Renal cortical epithelial cell (primary cell): ENCODE measurements at places on chromosomes 5 and 9. TPM values are rescaled to one million over a fixed set of nuclear protein-coding genes. Genes with fewer than 3 reads are reported as not detected.

The LCN1 gene
- not detected in 2 replicates for total RNA-seq

The SHLD3 gene
- total RNA-seq, result 5.4 and 6.1 TPM in 2 replicates

GRCh38 chr5:131953969-131954368 is 8.5 kb upstream of the MEIKIN start:
- DNase-seq, result no peak

DNA sequence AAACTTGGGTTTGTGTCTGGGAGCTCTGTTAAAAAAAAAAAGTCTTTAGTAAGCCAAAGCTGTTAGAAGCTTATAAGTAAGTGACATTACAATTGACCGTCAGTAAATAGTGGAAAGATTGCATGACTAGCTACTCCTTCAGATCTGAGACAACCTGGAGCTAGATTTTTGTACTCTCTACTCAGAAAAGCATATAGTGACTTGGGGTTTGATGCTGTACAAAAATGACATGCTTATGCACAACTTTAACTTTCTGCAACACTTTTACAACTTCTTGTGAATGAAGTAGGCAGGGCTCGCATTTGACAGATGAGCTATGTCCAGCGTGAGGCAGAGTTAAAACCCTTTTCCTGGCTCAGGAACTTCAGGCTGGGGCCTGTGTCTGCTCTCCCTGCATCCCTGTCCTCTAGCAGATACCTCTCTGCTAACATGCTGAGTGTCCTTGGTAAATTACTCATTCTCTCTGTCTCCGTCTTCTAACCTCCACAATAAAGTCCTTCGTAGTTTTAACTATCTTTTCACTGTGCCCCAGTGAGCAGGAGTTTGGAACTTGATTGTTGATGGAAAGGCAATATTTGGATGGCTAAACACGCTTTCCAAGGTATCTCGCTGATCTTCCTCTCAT is 471 bp upstream of the GHR start:
- no peak for DNase-seq

The ZSWIM6 gene
- total RNA-seq, result 11.6 and 20.7 TPM in 2 replicates

GRCh38 chr5:170145462-170145861 is 39.8 kb downstream of the FOXI1 start:
- no peak for DNase-seq

GRCh38 chr5:42392917-42393316 is 30.3 kb upstream of the GHR start:
- no peak for DNase-seq

DNA sequence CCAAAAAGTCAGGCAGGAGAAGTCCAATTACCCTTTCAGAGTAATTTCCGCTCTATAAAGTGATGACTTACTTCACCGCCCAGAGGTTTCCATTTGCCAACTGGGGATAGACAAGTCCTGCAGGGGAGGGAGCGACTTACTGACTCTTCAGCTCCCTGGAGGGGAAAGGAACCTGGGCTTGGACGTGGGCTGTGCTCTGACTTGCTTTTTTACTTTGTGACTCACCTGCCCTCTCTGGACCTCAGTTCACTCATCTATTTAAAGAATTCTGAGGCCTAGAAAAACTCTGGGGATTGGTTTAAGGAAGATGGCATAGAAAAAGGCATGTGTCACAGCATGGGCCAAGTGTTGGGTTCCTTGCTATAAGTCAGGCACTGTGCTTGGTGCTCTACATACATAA is 180.4 kb upstream of the TRIM32 start:
- DNase-seq, result peak; percentile 72

GRCh38 chr5:55903121-55903701 is 52.1 kb downstream of the IL31RA start:
- DNase-seq, result no peak

DNA sequence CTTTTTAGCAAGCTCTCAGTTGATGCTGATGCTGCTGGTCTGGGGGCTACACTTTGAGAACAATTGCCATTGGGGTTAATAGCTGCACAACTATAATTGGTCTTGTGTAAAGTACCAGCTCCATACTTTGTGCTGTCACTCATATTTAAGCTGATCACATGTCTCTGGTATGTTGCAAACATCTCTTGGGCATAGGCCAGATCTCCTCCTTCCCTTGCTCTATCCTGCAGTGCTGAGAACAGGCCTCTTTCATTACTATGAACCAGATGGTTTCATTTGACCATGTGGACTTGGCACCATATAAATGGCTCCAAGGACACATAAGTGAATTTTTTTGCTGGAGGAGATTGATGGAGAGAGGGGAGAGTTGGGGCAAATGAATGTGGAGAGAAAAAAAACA is 48.4 kb downstream of the DMRT2 start:
- DNase-seq, result no peak

DNA sequence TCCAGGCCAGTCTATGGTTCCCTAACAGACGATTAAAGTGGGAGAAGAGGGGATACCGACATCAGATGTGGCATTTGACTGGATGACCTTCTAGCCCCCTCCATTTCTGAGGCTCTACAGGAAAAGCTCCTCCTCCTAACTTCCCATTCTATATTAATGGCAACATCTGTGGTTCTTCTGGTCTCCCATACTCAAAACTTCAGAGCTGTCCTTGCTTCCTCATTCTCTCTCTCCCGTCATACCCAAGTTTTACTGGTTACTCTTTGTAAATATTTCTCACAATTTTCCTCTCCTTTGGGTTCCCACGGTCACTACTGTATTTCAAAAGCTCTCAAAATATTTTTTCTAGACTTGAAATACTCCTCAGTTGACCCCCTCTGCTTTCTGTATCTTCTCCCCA is 36.0 kb upstream of the IL7R start:
- no peak for DNase-seq

DNA sequence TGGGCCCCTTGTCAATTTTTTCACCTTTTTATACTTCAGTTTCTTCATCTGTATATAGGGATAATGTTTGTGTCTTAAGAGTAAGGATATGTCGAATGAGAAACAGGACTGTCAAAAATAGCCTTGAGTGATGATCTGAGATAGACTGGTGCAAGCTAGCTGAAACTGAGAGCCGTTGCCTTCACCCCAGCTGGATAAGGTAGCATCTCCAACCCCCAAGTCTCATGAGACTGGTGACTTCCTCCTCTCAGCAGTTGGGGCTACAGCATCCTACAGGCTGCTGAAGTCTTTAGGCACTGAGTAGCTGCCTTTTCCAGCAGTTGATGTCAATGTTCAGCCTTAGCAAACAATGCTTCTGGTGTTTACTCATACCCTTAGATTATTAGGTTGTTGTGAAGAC is 330.2 kb downstream of the OSTF1 start:
- no peak for DNase-seq

The AMBP gene
- 3.1 and 9.4 TPM in 2 replicates for total RNA-seq

- DNase-seq, result peak; percentile 85
Measured at GRCh38 chr5:181170996-181171395, 23.6 kb downstream of the OR2V2 start.

DNA sequence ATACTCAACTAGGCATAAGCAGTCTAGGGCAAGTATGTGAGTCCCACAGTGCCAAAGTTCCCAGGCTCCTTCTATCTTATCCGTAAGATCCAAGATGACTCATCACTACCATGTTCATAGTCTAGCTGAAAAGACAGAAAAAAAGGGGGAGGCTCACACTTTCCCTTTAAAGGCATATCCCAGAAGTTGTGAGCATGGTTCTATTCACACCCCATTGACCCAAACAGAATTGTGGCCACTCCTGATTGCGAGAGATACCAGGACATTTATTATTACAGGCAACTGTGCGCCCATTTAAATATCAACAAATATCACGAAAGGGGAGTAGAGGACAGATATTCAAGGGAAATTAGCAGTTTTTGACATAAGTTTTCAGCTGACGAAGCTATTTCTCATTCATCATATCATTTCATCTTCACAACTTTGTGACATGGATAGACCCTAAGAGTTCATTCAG is 8.1 kb upstream of the PFDN1 start:
- peak; percentile 92 for DNase-seq

GRCh38 chr5:137700282-137700680 is 35.6 kb downstream of the KLHL3 start:
- no peak for DNase-seq

The SLC28A3 gene
- 0.15 and 0.69 TPM in 2 replicates for total RNA-seq

The IL9 gene
- not detected in 2 replicates for total RNA-seq

GRCh38 chr5:132445930-132446329 is 44.6 kb downstream of the IRF1 start:
- peak; percentile 55 for DNase-seq

GRCh38 chr5:18393565-18394442 is 759.5 kb downstream of the TAF11L14 start:
- peak; percentile 36 for DNase-seq

The LMX1B gene
- total RNA-seq, result 0.17 TPM in 1 of 2 replicates, not detected in the other

GRCh38 chr5:80225934-80226326 is 29.9 kb downstream of the SERINC5 start:
- no peak for DNase-seq

DNA sequence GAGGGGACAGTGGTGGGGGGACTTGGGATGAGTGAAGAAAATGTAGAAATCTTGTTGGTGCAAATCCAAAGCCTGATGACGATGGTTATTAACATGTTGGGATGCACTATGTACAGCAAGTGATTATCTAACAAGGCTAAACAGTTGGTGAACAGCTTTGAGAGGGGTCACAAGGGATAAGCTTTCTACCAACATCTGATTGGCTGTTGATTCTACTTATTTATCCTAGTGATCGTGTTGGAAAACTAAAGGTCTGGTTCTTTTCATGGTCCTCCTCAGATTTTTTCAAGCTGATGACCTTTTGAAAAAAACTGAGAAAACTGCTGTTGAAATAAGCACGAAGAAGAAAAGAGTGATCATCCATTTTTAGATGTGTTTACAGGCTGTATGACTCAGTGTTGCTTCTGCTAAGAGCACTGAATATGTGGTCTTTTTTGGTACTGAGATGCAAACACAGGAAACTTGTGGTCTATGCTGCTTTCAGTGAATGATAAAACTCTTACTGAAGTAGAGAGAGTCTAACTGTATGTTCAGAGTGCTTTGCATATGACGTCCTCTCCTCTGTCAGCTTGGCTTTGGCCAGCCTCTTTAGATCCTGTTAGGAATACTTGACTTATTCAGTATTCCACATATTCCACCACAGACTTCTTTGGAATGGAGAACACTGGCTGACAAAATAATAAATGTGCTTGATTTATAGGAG is 174.8 kb downstream of the SLF1 start:
- peak; percentile 6 for DNase-seq

DNA sequence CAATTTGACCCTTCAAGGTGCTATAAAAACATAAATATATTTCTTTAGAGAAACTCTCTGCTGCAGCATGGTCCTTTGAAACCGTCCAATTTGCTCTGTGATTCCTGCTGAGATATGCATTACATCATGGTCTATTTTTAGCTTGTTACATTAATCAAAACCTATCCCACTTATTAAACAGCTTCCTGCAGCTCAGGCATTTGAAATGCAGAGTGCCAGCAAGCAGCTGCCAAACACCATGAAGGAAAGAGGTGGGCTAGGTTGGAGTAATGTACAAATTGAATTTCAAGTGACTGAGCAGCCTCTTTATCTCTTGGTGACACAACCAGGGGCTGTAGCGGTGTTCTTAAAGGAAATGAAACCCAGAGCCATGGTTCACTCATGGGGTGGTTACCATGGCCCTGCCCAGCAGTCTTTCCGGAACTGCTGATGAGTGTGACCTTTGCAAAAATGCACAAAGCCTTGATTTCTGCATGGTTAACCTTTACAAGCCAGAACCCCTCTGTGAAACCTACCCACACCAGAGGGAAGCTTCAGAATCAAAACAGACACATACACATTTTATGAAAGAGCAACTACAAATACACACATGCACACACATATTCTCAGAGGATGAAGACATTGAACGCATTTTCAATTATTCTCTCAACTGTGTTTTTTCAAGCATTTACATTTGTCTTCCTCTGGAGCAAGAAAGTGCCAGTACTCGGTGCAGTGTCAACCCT is 155.8 kb upstream of the ZNF608 start:
- peak; percentile 59 for DNase-seq

The MRPL22 gene
- total RNA-seq, result 17.6 and 36.6 TPM in 2 replicates

DNA sequence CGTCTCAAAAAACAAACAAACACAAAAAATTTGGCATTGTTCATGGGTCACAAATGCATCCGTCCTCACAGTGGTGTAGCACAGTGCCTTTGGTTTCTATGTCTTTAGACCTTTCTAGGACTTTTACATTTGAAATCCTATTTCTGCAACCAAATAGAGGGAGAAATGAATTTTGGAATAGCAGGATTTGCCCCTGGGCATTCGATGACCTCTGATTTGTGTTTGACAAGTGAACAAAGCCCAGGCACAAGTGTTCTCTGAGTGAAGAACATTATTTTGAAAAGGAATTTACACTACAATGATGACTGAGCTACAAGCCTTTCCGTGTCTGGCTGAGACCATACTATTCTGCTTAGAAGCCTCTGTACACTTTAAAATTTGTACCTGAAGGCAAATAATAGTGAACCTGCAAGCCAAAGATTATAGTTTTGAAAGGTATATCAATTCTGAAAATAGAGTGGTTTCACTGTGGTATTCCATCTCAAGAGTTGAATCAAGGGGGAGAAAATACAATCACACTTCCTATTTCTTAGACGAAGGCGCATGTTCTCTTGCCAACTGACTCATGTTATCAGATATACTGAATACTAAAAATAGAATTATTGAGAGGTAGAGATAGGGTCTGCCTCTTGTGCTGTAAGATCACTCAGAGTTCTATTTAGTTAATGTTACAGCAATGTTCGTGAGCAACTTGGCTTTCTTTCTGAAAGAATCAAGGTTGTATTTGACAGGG is 297.6 kb downstream of the KDM4C start:
- DNase-seq, result no peak

The MEGF10 gene
- 0.10 TPM in 1 of 2 replicates, not detected in the other for total RNA-seq

The CDX1 gene
- not detected in 2 replicates for total RNA-seq

The RHOBTB3 gene
- 97.9 and 183 TPM in 2 replicates for total RNA-seq

GRCh38 chr5:156363861-156364260 is 36.9 kb downstream of the SGCD start:
- no peak for DNase-seq

- DNase-seq, result no peak
Measured at GRCh38 chr5:14281746-14282181, 138.6 kb downstream of the TRIO start.

DNA sequence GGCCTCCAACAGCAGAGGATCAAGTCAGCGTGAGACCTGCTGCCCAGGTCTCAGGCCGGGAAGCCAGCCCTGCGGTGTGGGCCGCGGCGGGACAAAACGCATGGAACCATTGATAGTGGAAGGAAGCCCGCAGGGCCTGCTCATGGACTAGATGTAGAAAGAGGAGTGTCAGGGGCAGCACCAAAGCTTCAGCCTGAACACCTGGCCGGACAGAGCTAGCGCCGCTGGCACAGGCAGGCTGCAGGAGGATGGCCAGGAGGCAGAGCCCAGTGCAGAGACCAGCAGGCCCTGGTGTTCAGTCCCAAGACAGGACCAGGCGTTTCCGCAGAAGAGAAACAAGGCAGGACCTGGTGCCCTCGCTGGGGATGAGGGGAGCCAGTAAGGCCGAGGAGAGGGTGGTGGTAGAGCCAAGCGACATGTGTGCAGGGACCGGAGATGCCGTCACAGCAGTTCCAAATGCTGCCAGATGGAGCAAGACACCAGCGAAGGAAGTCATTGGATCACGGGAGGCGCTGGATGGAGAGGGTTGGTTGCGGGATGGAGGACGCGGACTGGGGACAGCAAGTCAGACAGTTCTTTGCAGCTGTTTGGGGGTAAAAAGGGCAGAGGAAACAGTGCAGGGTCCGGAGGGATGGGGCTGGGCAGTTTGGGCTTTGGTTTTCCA is 42.1 kb upstream of the OLFM1 start:
- DNase-seq, result no peak
